Stimulated activated CD4-positive, alpha-beta T cell treated with anti-CD3 and anti-CD28 coated beads, Interleukin-12 subunit alpha, Interleukin-12 subunit beta, amount 100 ng/mL, for 24 hours (primary cell): ENCODE measurements at places on chromosomes 4 and X.

- DNase-seq: no peak
Observed at GRCh38 chr4:997375-998071, 4.3 kb upstream of the SLC26A1 start.

DNA sequence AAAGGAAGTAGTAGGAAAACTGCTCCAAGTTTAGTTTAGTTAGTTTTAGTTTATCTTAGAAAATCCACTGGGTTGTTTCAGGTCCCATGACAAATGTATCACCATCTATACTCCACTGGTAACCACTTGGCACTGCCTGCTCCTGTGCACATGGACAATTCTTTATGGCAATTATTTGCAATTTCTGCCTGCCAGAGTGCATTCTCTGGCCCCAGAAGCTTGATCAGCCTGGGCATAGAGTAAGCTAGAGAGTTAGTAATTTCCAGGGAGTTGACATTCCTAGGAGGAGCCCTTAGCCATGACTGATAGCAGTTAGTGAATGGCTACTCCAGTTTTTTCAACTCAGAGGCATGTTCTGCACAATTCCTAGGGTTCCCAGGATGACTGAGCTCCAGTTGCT lies 203.2 kb upstream of the FGF13 start:
- DNase-seq: no peak

DNA sequence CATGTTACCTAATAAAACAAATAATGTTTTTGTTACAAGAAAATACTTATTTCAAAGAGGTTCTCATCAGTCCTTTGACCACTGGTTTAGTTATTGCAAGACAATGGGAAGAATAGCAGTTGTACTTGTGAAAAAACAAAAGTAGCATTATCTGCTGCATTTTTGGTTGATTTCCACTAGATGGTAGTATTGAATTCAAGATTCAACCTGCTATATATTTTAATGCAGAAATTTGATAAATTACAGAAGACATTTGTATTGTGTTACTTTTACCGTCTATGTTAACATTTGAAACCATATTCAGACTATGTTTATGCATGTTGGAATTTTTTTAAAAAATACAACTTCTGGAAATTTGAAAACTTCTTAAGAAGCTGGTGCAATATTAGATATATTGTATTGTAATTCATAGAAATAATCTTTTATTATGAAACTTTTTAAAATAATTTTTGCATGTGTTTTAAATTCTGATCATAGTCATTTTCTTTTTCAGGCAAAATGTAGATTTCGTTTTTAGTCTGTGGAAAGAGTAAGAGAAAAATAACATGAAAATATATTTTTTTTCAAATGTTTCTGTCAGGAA lies 56.4 kb downstream of the SPCS3 start:
- no peak for DNase-seq

DNA sequence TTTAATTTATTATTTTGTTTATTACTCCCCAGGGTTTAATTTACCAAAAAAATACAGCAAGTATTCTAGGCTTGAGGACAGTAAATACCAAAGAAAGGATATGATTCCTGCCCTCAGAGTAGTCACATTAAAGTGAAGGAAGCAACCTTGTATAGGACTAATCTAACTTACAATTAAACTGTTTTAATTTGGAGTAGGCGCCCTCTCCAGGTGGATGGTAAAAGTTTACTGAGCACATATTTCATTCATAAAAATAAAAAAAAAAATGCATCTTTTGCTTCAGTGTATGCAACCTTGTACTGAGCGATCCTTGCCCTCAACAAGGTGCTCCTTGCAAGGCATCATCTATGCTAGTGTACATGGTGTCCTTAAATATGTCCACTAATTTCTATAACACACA lies 72.0 kb upstream of the MAGEB16 start:
- DNase-seq: no peak

DNA sequence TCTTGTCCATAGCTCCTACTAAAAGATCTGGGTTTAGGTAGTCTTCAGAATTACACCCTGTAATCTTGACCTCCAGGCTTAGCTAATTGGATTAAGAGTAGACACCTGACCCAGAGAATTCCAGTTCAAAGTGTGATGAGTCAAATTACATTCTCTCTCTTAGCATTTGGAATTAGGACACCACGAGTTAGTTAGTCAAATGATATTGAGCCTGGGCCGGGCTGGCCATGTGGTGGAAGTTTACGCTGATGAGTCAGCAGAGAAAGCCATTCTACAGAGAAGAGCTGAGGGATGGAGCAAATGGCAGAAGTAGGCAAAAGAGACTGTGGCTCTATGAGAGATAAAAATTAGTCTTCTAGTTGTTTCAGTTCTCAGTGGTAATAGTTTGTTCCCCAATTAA lies 31.1 kb downstream of the CEP44 start:
- DNase-seq: no peak

GRCh38 chr4:110467400-110467799 lies 8.6 kb upstream of the ENPEP start:
- DNase-seq: no peak

- DNase-seq: no peak
Observed at GRCh38 chr4:114729068-114729738, 130.6 kb downstream of the UGT8 start.

DNA sequence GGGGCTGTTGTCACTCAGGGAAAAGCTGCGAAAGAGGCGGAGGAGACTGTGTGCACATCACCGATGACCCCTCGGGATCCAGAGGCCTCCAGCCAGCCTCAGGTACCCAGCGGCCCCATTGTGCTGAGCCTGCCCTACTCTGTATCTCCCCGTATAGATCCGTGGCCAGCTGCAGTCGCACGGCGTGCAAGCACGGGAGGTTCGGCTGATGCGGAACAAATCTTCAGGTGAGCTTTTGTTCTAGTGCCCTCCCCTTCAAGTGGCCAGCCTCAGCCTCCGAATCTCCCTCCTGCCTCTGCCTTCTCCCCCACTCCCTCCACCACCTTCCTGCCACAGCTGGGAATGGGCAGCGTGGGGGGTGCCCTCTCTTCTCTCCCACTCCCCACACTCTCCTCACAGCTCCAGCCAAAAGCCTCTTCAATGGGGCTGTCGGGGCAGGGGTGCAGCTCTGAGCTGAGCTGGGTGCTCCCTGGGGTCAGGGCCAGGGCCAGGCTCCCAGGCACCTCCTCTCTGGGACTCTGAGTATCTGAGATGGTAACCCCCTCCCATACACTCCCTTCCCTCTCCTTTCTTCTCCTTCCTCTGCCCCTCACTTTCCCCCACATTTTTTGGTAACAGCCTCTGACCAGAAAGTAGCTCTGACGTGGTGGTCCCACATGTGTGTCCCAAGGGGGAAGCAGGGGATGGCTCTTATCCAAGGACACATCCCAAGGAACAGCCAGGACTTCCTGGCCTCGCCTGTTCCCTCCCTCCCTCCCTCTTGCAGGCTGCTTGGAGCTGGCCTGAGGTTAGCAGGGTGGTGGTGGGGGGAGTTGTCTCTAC lies 20.4 kb upstream of the UBA1 start:
- DNase-seq: no peak

DNA sequence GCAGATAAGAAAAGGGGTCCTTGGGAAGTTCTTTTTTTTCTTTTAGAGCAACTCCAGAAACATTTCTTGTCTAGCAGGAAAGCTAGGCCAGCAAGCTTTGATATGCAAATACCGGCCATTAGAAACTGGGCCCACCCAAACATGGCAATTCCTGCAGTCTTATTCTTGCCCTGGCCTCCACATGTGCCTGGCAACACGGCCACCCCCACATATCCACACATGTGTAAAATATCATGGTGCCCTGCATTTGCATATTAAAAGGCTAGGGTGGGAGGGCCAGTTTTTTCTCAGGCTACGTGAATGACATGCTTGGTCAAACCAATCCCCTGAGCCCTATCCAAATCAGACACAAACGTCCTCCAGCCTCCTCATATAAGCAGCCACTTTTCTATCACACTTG lies 171.7 kb upstream of the ZCCHC13 start:
- no peak for DNase-seq

GRCh38 chrX:2500803-2501558 lies at the start of the genes DHRSX and ZBED1:
Gene DHRSX, minus strand, starts transcription at chrX:2500976. Its CDS starts 51 bp downstream, at chrX:2500925.
Gene ZBED1, minus strand, starts transcription at chrX:2500976. Its CDS starts 10,257 bp downstream, at chrX:2490719.
- DNase-seq: peak; percentile 15

DNA sequence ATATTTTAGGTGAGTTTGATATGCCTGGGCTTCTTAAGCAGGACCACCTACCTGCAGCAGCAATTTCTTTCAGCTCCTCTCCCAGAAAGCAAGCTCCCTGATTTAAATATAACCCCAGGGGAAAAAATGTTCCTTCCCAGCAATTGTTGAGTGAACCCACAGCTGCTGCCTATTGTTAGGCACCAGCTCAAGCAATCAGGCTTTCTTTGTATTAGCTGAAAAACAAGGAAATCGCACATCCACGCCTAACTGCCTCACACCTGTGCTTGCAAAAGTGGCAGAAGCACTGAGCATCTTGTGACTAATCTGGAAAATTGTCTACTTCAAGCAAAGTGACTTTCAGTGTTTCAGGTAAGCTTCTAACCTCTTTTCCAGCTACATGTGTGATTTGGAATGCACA lies 432.2 kb downstream of the SMARCA1 start:
- DNase-seq: no peak

- no peak for DNase-seq
Observed at GRCh38 chrX:13165266-13166189, 121.1 kb upstream of the FAM9C start.

DNA sequence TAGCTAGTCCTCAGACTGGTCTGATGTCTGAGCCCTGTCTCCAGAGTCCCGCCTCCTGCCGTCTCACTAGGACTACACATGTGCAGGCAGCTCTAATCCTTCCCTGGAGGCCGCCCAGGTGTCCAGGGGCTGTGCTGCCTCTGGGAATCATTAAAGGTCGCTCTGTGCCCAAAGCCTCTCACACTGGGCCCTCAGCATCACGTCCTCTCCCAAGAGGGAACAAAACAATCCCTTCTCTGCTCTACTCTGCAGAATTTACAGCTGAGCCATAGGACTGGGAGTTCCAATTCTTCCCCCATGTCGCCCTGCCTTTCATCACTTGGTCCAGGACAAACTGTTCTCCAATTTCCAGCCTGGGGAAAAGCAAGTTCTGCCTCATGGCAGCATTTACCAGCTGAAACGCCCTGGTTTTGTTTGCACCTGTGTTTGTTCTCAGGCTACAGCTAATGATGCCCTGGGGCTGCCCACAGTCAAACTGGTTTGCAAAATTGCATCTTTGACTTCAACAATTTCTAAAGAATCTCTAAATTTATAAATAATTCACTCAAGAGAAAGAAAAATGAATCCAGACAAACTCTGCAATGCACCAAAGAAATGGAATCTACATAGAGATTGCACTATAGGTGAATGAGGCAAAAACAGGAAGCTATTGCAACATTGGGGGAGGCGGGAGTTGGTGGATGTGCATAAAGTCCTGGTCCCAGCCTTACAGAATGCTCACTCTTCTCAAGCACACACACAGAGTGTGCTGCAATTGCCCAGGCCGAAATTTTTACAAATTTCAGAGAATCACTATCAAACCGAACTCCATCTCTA lies 7.2 kb upstream of the MRFAP1 start:
- no peak for DNase-seq

DNA sequence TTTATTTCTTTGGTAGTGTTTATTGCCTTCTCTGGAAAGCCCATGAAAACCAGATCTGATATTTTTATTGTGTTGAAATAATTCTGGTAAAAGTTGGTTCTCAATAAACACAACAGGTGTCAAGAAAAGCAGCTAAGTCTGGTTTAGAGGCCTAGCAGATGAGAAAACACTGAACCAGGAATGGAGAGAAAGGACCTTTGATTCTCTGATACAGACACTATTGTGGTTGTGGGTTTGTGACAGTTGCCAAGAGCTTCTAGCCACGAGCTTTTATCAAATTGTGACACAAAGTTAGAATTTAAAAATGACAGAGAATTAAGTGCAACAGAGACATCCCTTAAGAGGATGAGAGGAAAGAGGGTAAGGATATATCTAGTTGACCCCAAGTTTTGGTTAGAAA lies 42.6 kb downstream of the DDIT4L start:
- DNase-seq: no peak

- no peak for DNase-seq
Observed at GRCh38 chr4:128812442-128813235, 3.1 kb downstream of the JADE1 start.

- no peak for DNase-seq
Observed at GRCh38 chr4:106370214-106370613, 1.6 kb upstream of the GIMD1 start.

DNA sequence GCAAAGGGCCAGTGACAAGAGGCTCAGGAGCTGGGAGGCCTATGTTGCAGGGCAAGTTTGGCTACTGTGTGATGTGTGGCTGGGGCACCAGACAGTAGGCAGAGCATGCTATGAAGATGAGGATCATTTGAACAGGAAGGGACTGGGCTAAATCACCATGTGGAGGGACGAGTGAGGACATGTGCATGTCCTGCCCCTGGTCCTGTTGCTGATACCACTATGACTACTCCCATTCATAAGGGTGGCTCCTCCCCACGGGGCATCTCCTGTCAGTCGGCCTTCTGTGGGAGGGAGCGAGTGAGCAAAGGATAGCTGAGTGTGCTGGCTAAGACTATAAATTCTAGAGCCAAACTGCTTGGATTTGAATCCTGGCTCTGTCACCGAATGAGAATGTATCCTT lies 139.2 kb downstream of the TMEM164 start:
- no peak for DNase-seq

DNA sequence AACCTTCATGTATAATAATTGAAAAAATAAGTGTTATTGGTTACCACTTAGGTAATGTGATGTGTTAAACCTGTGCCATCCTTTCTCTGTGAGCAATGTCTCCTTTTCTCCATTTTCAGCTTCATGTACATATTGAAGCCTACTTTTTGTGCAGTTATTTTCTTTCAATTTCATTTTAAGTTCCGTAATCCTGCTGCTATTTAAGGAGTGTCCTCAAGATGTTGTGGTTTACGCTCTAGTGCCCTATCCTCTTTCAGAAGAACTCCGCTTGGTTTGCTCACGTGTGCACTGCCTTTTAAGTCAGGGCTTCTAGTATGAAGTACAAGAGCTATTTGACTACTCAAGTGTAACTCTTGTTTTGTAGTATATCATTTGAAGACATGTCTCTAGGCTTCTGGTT lies 2253.2 kb upstream of the TENM3 start:
- DNase-seq: no peak

DNA sequence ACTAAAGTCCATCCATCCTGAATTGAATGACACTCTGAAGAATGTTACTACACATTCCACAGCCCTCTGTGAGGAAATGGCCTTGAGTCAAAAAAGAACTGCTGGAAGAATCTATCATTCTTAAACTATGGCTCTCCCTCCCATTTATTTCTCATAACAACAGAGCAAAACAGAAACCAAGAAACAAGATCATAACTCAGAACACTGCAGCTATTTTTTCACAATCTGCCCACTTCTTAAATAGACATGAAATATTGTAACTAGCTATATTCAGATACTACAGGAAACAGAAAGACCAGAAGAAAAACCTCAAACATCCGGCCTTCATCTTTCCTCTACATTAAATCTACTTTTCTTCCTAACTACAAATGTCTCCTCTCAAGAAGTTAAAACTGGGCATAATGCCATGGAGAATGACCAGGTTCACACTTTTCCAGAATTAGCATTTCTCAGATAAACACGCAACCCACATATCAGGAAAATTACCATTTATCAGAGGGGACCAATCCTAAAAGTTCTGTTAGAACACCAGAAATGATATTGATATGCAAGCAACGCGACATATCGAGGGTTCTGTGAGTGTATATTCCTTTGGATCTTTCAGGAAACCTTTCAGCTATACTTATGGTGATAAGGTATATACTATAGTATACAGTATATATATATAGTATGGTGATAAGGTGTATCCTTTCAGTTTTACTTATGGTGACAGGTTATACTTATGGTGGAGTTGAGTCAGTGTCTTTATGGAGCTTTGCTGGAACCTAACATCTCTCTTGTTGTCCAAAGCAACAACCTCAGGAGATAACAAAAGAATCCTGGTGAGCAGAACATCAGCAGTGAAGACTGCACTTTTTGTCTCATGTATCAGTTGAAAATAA lies 60.4 kb upstream of the IRF2 start:
- no peak for DNase-seq

- no peak for DNase-seq
Observed at GRCh38 chrX:50825825-50826224, 11.8 kb upstream of the SHROOM4 start.

GRCh38 chr4:159367781-159368080 lies 264.9 kb downstream of the RAPGEF2 start:
- DNase-seq: no peak
